ENCODE measurements at places on chromosomes 12 and 14.
A peak's percentile ranks its signal among the peaks of the same experiment; 100 is the strongest.

DNA sequence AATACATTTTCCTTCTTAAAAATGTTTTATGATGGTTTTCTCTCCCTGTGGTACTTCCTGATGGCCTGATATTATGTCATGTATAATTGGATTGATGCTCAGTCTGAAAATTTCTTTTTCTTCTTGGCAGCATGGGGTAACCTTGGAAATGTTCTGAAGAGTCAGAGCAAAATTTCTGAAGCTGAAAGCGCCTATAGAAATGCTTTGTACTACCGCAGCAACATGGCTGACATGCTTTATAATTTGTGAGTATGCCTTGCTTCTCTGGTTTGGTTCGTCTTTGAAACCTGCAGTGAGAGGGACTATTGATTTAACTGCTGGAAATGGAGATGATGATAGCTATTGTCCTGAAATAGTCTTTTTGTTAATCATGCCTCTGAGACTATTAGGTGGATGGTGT is 243.6 kb downstream of the TMTC2 start:
- no peak for DNase-seq

GRCh38 chr14:77106666-77107065 is 8.6 kb downstream of the CIPC start:
- DNase-seq: no peak

DNA sequence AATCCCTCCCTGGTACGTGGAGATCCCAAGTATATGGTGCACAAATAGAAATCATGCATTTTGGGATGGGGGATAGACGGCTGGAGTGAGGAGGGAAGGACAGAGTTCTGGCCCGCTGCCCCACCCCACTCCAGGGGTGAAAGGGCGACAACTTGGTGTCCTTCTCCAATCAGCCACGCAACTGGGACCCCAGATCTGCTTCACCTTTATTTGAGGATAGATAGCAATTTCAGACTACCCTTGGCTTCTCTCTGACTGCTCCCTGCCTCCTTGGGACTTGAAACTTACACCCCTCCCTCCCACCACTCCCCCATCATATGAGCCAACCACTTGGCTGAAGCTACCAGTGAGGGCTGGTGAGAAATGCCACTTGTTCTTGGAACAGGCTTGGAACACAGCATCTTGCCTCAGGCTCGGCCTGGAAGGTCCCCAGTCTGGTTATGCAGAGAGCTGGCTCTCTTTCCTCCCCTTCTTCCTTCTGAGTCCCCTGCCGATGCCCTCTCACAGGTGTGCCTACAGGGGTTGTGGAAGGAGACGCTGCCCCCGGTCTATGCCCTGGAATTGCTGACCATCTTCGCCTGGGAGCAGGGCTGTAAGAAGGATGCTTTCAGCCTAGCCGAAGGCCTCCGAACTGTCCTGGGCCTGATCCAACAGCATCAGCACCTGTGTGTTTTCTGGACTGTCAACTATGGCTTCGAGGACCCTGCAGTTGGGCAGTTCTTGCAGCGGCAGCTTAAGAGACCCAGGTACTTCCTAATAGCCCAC is 8.1 kb downstream of the OAS3 start:
- DNase-seq: no peak

DNA sequence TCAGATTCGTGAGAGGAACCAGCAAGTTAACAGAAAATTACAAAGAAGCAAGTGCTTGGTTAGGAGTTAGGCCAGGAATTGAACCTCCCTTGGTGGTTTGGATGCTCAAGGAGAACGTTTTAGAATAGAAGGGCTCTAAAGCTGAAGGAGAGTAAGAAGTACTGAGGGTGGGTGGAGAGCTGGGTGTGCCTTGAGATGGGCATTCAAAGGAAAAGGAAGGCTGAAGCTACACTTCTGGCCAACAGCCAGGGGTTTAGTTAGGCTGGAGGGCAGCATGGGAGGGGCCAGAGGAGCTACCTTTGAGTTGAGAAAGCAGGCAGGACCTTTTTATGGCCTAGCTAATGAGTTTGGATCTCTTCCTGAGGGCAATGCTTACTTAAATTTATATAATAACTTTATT is 421.2 kb downstream of the CCDC91 start:
- DNase-seq: no peak

DNA sequence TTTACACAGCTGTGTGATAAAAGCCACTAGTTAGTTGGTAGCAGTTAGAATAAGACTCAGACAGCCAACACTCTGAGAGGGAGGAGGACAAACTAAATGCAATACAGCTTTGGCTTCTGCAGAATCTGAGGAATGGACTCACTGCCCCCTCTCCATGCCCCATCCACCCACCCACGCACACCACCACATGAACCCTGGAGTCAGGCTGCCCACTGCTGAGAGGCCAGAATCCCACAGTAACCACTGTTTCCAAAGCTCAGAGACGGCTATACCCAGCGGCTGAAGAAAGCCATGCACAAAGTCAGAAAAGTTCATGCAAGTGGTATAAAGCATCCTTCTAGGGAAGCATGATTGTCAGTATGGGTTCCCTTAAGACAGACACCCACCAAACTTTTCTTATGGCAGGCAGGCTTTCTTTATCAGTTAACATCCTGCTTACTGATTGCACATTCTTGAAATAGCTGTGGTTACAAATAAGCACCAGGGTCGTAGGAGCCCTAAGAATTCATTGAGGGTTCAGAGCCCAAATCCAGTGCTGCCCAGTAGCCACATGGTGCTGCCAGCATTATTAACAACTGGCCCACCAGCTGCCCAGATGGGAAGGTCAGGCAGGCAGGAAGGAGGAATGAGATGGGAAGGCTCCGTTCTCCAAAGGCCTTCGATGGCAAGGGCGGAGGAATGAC is 61.5 kb downstream of the NT5DC3 start:
- DNase-seq: no peak

GRCh38 chr14:87457720-87458119 is 535.3 kb downstream of the GALC start:
- no peak for DNase-seq

DNA sequence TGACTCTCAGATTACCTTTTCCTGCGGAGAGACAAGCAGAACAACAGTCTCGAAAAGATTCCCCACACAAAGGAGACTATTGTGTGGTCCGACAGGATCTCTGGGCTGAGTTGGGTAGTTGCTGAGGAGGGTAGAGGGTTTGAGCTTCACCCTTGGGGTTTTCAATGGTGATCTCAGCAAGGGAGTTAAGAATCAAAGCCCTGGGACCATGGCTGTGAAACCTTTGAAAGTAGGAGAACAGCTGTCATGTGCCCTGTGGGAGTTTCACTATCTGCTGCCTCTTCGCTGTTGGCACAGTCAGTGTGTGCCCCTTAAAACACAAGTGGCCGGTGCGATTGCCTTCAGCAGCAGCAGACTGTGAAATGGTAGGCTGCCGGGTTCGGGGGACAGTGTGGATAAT is 14.2 kb upstream of the PLEK2 start:
- no peak for DNase-seq

GRCh38 chr12:46661110-46661845 is 164.5 kb downstream of the SLC38A4 start:
- no peak for DNase-seq

- peak; percentile 44 for DNase-seq
Observed at GRCh38 chr14:70907996-70908934, 1.0 kb downstream of the PCNX1 start.

DNA sequence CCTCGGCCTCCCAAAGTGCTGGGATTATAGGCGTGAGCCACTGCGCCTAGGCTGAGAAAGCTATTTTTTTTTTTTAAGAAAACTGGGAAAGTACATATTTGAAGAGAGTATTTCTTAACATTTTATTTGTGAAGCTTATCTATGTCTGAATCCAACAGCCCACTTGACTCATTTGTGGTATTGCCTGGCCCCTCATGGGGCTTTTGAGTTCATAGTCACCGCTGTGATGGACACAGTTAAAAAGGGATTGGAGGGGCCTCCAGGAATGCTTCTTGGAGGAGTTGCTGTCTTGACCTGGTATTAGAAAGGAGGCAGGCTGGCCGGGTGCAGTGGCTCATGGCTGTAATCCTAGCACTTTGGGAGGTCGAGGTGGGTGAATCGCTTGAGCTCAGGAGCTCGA is 26.5 kb downstream of the BCL7A start:
- no peak for DNase-seq

DNA sequence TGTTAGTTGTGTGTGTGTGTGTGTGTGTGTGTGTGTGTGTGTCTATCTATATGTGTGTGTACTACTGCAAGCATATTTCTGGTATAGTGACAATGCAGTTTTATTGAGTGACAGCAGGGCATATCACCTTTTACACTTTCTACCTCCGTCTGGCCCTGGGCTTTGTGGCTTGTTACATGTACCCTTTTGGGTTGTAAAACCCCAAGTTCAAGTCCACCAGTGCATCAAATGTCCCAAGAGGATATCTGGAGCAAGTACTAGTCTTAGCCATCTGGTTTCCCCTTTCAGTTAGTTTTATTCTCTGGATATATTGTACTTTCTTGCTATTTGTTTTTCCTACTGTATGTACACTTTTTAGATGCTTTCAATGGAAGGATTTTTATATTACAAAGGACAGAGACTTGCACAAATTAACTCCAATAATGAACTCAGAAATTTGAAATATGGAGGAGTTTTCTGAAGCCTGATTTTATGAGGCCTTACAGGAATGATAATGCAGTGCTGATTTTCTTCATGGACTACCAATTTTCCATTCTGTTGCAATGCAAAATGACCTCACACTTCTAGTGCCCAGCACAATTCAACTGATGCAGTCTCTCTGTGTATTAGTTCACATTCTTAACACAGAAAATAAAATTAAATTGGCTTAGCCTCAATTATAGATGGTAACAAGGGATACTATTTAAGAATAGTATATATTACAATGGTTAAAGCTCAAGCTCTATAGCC is 29.1 kb downstream of the SLC16A7 start:
- no peak for DNase-seq

DNA sequence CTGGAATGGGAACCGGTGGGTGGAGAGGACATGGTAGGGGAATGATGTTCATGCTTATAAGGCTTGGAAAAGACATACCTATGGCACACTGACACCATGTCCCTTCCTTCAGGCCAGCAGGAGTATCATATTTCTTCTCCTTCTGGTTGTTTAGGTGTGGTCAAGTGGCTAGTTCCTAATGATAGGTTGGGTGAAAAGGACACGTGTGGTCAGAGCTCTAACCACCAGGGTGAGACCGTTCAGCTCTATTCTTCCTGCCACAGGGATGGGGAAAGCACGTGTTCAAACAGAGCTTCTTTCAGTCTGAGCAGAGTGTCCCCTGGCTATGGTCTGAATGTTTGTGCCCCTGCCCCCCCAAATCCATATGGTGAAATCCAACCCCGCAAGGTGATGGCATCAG is 209.1 kb downstream of the PAX9 start:
- DNase-seq: no peak

GRCh38 chr12:106885026-106885425 is 70.7 kb upstream of the TMEM263 start:
- no peak for DNase-seq

GRCh38 chr14:72651081-72651480 is 242.8 kb downstream of the DPF3 start:
- DNase-seq: no peak

- no peak for DNase-seq
Observed at GRCh38 chr12:3622021-3622821, 130.7 kb downstream of the CRACR2A start.

DNA sequence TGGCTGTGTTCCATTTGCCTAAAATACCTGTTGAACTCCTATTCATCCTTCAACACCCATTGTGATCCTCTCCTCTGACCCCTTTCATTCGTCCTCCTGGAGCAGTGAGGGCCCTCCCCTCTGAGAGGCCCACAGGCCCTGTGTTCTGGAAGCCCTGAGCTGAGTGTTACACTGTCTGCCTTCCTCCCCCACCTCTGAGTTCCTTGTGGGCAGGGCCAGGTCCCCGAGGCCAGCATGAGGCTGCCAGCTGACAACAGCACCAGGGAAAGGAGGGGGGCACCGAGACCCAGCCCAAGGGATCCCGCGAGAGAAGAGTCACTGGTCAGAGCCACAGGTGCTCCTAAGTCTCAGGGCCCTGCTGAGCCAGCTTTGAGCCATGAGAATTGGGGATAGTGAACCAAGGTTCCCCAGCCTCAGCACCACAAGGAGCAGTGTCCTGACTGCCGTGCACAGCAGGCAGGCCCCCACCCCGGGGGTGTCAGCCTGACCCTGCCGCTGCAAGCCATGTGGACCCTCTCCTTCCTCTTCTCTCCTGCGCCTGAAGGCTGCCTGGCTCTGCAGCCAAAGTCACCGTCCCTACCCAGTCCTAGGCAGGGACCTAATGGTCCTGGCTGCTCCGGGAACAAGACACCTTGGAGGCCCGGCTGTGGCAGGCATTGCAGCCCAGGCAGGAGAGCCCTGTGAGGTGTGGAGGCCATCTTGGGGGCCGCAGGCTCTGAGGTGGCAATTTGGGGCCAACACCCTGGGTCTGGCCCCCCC is 52.5 kb downstream of the BEGAIN start:
- no peak for DNase-seq

DNA sequence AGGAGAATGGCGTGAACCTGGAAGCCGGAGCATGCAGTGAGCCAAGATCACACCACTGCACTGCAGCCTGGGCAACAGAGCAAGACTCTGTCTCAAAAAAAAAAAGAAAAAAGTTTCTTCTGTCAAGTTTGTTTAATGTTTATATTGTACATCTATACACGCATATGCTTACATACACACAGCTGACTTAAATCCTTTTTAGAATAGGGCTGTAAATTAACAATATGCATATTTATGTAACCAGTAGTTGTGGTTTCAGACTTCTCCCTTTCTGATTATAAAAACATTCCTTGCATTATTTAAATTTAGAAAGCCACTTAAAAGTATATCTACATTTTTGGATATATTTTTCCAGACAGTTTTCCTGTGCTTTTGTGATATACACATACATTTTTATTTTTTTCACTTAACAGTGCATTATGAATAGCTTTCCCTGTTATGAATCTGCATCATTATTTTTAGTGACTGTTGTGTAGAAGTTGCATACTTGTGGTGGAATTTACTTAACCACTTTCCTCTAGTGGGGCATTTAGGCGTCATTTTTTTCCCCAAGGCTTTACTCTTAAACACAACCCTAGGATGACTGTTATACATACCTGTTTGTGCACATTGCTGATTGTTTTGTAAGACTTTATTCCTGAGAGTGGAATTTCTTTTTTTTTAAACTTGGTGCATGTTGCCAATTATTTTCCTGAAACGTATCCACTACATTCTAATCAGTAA is 29.4 kb downstream of the POLR3B start:
- DNase-seq: no peak

- DNase-seq: no peak
Observed at GRCh38 chr12:68998041-68998440, 65.1 kb upstream of the CPM start.

Measured in stimulated activated CD4-positive, alpha-beta T cell treated with anti-CD3 and anti-CD28 coated beads, Interleukin-1b, Interleukin-23, amount 100 ng/mL, for 1 hour (primary cell).